ENCODE measurements at places on chromosomes 3 and 15. TPM values are rescaled to one million over a fixed set of nuclear protein-coding genes. Genes with fewer than 3 reads are reported as not detected.

The CX3CR1 gene
- polyA plus RNA-seq: 6.1 TPM

DNA sequence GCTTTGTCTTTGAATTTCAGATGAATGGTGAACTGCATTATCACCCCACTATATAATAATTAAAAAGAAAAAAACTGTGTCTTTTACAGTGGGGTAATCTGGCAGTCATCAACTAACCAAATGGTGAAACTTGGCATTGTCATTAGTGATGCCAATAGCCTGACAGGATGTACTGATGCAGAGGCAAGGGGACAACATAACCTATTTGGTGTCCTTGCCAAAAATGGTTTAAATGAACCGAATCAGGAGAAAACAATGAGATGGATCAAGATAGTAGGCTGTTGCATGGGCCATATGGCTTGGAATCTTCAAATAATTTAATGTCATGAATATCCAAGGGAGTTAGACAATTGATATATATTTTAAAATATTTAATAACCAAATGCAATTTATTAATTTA is 738.7 kb downstream of the FHIT start:
- DNase-seq: no peak

DNA sequence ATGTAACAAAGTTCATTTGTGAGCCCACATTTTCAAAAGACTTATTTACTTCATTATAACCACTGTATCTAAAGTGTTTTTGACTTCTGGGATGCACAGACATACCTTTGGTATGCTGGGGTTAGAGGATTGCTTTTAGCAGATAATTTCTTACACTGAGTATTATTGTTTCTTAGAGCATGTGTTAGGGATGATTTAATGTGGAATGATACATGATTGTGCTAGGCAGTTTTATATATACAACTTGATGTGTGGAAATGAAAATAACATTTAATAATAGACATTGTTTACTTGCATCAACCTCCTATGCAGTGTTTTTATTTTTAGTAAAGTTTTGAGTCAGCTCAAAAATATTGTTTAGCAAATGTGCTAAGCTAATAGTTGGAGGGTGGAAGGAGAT is 3.4 kb downstream of the KIF23 start:
- DNase-seq: no peak

The CPN2 gene
- 0.40 TPM for polyA plus RNA-seq

The TLR9 gene
- 0.23 TPM for polyA plus RNA-seq

- no peak for DNase-seq
These were observed 54.9 kb downstream of the KIF9 start for GRCh38 chr3:47227678-47228077.

Data from left renal pelvis (tissue), 4 donors.